ENCODE measurements at places on chromosomes 4 and X. TPM values are rescaled to one million over a fixed set of nuclear protein-coding genes. Genes with fewer than 3 reads are reported as not detected.

TAF7L gene
- total RNA-seq, result not detected

TLR6 gene
- 1.5 TPM for total RNA-seq

USP51 gene
- 2.5 TPM for total RNA-seq

MAGEB10 gene
- not detected for total RNA-seq
